DMS153 (cell line): ENCODE measurements at places on chromosomes 6 and 20.

GRCh38 chr20:49590163-49591017 lies 22.5 kb upstream of the PTGIS start:
- DNase-seq = no peak

- peak; percentile 4 for DNase-seq
Observed at GRCh38 chr6:36120539-36120938, 9.8 kb upstream of the MAPK13 start.

- no peak for DNase-seq
Observed at GRCh38 chr6:154481521-154482013, 28.9 kb downstream of the CNKSR3 start.

- peak; percentile 65 for DNase-seq
Observed at GRCh38 chr20:62977613-62978560, 25.4 kb downstream of the SLC17A9 start.

- no peak for DNase-seq
Observed at GRCh38 chr20:19071446-19071725, 141.1 kb upstream of the SLC24A3 start.

GRCh38 chr6:4902363-4902762 lies 101.5 kb downstream of the RPP40 start:
- DNase-seq = no peak

- DNase-seq = peak; percentile 96
Observed at GRCh38 chr6:79421707-79422484, 115.3 kb downstream of the LCA5 start.

DNA sequence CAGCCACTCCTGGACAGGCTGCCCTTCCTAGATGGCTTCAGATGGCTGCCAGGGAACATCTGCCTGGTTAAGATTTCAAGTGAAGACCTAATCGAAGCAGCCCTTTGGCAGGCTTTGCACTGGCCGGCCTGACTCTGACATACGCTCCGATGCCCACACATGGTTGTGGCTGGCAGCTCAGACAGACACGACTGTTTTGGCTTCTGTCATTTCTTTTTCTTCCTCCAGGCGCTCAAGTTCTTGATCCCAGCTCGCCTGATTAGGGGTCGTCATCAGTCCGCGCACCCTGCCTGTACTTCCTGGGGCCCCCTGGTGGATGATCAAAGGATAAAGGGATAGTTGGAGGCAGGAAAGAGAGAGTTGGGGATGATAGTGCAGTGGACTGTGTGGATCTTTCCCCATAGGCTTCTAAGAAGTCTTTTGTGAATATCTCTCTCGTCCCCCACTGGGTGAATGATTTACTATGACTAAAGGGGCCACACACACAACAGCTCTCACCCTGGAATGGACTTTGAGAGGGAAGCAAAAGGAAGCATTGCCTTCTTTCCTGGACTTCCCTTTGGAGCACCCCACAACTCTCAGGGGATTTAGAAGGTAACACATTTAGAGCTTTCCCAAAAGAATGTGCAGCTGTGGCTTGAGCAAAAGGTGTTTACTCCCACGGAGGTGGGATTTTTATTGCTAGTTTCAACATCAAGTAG lies 21.4 kb upstream of the TRAM2 start:
- no peak for DNase-seq

DNA sequence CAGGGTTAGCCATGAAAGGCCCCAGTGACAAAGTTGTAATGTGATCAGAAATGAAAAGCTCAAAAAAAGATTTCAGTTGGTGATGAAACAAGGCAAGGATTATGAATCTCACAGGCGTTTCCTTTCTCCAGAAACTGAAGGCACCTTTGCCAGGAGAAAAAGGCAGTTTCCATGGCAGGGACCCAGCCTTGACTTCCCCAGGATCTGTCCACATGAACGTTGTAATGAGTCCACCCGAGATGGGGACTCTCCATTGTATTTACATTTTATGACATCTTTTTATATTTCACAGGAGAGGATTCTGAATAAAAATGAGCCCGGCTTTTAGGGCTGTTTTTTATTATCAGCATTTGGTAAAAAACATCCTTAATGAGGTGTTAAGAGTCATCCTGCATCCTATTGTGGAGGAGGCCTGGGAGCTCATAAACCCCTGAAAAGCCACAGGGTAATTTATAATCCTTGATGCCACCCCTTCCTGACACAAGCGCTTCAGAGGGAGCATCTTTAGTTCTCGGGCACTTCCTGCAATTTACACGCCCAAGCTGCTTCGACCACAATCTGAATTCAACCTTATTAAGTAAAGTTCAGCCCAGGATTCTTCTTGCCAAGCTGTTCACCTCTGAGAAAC lies 74.1 kb upstream of the SALL4 start:
- peak; percentile 50 for DNase-seq
